Left lung (tissue), 14 donors: ENCODE measurements at places on chromosomes 13 and 19. TPM values are rescaled to one million over a fixed set of nuclear protein-coding genes. Genes with fewer than 3 reads are reported as not detected.

DNA sequence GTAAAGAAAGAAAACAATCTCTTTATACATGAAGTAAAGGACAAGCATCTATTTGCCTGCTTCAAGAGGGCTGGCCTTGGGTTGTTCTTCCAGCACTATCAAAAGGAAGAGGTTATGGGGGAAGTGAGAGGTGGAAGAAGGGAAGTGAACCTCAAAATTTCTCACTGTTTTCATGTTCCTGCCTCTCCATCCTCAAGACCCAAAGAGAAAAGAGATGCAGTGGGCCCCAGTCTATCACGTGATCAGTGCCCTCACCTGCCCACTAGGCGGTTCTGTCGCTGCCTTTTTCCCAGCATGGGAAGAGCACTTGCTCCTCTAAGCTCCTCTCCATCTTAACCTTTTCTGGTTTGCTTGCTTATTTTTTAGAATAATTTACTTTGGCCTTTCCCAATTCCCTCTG is 6.2 kb upstream of the USP12 start:
- no peak for DNase-seq

DNA sequence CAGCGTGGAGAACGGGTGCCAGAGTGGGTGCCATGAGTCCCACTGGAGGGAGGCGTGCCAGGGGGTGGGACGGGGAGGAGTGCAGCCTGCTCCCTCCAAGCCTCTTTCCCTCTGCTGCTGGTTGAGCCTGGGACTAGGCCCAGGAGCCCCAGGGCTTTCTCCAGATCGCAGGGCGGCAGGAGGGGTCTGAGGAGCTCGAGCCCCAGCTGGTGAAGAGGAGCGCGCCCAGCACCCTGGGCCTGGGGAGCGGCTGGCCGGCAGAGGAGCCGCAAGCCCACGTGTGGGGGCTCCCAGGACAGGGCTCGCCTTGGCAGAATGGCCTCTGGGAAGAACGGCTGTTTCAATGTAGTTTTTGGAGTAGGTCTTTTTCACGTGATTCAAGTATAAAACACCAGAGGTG is 12.2 kb upstream of the DCUN1D2 start:
- DNase-seq: no peak

DNA sequence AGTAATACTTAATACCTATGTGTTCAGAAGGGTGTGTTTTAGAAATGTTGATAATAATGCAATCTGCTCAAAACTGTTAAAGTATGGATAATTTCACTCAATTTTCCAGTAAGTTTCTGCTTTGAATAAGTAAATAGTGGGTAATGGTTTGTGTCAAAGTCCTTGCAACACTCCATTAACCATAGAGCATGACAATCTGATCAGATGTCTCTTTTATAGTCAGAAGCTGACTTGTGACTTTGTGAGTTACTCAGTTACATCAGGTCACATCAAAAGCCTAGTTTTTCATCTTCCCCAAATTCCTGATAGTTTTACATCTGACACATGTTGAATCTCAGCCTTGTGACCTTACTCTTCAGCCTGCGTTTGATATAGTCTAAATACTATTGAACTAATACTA is 338.0 kb downstream of the EFNB2 start:
- DNase-seq: no peak

- DNase-seq: no peak
These were observed 3.6 kb downstream of the MIR17HG start for GRCh38 chr13:91351123-91351522.

GRCh38 chr19:49344505-49345423 is 9.6 kb downstream of the CD37 start:
- DNase-seq: no peak

DNA sequence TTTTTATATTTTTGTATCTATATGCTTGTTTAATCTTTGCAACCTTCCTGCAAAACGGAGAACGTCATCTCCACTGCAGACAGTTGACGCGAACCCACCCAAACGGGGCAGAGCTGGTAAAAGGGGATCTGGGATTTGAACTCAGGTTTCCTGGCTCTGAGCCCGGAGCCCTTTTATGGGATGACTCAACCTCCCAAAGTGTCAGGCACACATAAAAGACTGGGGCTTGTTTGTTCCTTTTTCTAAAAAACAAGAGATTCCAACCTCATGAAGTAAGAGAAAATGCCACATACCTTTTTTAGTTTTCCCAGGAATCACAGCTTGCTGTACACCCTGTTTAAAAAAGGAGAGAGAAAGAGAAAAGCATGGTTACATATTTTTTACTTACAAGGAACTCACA is 78.9 kb downstream of the GADD45B start:
- no peak for DNase-seq

- DNase-seq: no peak
These were observed 7.0 kb downstream of the KLK2 start for GRCh38 chr19:50880241-50880640.

DNA sequence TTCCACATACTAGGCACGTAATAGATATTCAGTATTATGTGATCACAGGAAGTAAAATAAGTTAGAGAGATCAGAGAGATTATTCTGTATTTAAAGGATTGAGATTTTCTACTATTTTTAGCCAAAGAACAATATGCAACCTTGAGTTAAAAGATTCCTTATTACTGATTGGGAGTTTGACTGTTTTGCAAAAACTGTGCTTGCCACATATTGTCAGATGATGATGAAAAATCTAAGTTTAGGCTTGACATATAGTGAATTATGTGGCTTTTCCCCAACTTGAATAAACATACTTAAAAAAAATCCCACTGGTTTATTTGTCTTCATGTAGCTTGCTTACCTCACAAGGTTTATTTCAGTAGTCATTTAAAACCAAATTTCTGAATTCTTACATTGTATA is 194.4 kb downstream of the KCNRG start:
- DNase-seq: no peak

GRCh38 chr19:2180881-2181632 is 17.3 kb downstream of the DOT1L start:
- DNase-seq: no peak

DNA sequence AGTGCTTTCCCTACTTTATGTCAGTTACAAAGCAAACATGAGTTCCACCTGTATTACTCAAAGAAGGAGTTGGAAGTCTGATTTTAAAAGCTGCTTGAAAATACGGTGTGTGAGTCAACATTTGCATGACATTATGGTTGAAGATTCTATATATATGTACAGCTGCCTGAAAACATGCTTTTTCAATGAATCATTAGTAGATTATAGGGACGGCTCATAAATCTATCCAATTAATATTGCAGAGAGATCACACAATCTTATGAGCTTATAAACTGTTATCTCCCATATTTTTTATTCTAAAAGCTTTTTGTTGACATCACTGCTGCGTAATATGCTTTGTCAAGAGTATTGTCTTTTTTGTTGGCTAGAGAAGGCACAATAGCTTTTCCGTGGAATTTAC is 873.8 kb downstream of the SLITRK6 start:
- no peak for DNase-seq

DNA sequence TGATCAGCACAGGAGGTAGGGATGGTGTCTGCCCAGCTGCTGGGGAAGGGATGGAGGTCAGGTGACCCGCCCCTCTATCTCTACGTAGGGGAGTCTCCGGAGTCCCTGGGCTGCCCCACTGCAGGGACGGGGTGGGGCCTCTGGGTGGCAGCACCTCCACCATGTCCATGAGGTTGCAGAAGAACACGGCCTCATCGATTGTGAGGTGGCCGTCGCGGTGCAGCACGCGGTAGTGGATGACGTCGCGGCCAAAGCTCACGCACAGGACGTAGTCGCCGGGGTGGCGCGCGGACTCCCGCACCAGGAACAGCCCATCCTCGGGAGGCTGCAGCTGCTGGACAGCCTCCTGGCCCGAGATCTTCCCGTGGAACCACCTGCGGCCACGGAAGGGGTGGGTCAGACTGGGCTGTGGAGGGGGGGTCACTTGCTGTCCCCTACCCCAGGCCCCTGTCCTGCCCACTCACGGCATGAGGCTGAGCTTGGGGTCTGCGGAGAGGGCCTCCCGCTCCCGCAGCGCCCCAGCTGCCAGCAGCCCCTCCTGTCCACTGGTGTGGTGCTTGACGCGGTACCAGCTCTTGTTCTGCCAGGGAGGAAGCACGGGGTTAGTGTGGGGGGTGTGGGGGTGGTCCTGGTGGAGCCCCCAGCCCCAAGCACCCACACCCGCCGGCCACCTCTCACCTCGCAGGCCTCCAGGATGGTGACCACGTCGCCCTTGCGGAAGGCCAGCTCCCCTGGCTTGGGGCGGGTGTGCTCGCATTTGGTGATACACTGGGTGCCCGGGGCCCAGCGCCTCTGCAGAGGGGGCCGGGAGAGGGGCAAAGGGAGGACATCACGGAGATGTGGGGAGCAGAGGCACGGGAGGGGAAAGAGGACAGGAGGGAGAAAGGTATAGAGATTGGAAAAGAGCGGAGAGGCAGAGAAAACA is 2.3 kb downstream of the MATK start:
- DNase-seq: no peak

- DNase-seq: no peak
These were observed 319.6 kb downstream of the TEX29 start for GRCh38 chr13:111640006-111640405.

- DNase-seq: no peak
These were observed 88.2 kb downstream of the STK24 start for GRCh38 chr13:98488736-98489135.

DNA sequence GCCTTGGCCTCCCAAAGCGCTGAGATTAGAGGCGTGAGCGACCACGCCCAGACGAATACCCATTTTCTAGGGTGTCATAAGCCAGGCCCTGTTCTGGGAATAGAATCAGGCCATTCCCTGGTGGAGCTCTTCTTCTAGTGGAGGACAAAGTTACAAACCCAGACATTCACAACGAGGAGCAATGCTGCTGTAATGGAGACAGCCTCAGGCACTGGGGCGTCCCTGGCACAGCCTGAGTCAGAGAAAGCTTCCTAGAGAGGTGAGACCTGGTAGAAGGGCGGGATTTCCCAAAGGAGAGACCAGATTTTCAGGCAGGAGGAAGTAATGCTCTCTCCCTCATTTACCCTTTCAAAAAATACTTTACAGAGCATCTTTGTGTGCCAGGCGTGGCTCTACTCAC is 12.7 kb downstream of the PRKCG start:
- DNase-seq: no peak

DNA sequence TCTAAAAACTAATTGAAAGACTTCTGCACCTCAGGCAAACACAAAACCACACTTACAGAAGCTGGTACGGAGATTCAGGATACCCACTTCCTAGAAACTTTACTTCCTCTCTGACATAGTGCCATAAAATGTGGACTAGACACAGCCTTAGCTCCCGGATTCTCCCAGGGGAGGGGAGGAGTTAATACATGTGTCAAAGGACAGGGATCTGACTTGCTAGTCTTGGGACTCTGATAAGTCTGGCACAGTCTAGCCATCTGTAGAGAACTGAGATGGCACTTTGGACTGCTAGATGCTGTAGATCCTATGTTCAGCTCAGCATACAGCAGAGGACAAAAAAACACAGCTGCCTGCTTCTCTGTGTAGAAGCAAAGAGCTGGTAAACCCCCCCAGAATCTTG is 769.8 kb upstream of the MIR17HG start:
- no peak for DNase-seq

- no peak for DNase-seq
These were observed 799.8 kb downstream of the DIAPH3 start for GRCh38 chr13:59363947-59364346.

GRCh38 chr19:5302396-5302795 is 38.2 kb downstream of the PTPRS start:
- DNase-seq: no peak

Gene SPRYD7
- 13.4 TPM for polyA plus RNA-seq

Gene ZNF154
- polyA plus RNA-seq: 42.0 TPM

Gene ZNF583
- 13.1 TPM for polyA plus RNA-seq

Gene CYSLTR2
- 0.38 TPM for polyA plus RNA-seq

Gene SIGLEC5
- polyA plus RNA-seq: 0.50 TPM

Gene TMED1
- polyA plus RNA-seq: 42.9 TPM
